ENCODE measurements at places on chromosomes 3 and 15.

DNA sequence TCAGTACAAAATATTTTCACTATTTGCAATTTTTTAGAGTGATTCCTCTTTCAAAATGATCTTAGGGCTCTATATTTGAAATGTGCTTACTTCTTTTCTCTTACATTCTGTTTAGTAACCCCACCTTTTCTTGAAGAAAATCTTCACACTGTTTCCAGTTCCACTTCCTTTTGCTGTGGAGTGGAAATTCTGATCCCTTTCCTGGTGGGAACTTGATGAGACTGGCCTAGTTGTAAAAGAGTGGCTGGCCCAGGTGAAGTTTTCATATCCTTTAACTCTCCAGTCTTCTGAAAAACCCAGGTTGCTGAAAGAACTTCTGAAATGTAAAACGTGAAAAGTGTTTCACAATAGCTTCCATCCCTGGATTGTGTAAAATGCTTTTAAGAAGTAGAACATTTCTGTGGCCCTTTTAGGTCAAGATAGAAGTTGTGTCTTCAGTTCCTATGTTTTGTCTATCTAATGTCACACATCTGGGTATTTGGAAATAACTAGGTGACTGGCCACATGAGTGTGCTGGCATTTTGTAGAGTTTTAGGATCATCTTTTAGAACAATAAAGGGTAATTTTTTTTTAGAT lies 84.8 kb upstream of the LRIG1 start:
- DNase-seq, result no peak

DNA sequence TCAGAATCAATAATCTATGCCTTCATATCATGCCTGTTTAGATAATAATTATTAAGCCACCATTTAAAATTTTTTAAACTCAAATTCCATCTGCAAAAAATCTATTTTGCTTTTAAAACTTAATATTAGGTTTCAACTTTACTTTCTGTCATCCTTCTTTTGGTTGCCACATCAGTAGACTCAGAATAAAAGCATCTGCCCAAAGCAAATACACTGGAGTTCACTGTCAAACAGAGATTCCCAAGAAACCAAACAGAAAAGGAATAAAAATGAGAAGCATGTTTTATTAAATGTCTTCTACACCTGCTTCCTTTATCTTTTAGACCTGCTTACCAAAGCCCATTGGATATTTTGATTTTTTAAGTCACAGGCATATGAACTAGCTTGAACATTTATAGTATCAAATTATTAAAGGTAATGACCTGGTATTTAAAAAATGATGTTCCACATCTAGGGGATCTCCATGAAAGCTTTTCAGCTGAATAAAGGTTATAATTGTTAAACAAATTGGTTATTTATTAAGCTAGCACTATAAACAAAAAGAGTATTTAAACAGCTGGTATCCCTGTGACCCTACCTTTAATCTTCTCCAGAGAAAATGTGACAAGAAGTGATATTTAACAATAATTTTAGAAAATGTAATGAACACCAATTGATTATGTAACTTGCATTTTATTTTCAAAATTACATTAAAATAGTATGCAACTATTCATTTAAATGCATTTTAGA lies 62.5 kb downstream of the ALCAM start:
- no peak for DNase-seq

DNA sequence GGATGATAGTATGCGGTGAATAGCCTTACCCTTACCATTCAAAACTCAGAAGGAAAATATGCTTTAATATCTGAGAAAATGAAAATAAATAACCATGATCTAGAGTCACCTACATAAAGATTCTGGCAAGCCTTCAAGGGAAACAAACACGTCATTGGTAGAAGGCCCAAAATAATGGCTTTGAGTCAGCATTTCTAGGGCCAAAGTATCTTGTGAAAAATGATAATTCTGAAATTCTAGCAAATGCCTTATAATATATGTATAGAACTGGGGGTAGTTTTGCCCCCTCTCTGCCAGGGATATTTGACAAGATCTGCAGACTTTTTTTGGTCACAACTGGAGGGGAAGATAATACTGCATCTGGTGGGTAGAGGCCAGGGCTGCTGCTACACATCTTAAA lies 15.4 kb downstream of the PLSCR1 start:
- no peak for DNase-seq

GRCh38 chr15:95869920-95870319 lies 460.6 kb upstream of the NR2F2 start:
- DNase-seq, result no peak

DNA sequence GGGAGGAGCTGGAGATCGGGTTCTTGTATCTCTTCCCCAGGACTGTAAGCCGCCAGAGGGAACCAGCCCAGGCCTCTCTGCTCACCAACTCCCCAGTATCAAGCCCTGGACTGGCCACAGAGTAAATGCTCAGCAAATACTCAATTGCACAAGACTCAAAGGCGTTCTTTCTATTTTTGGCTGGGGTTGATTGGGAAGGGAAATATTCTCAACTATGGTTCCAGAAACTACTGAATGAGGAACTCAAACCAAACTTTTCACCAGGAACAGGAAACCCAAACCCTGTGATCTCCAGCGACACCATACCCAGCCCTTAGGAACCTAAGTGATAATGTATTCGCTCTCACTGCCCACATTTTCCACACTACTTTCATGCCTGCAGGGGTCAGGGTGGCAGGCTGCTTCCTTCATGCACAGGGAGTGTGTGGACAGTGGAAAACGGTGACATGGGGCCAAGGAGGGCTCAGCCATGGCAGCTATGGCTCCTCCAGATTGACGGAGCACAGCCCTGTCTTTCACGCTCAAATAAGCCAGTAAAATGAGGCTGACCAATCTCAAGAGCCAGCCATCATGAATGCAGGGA lies 124.7 kb upstream of the RAD18 start:
- no peak for DNase-seq

- DNase-seq, result no peak
These were observed 136.9 kb downstream of the PCCB start for GRCh38 chr3:136387031-136387430.

GRCh38 chr3:12773030-12773709 lies 14.1 kb upstream of the TMEM40 start:
- DNase-seq, result no peak

GRCh38 chr3:57043518-57043917 lies 16.9 kb upstream of the SPATA12 start:
- DNase-seq, result no peak

DNA sequence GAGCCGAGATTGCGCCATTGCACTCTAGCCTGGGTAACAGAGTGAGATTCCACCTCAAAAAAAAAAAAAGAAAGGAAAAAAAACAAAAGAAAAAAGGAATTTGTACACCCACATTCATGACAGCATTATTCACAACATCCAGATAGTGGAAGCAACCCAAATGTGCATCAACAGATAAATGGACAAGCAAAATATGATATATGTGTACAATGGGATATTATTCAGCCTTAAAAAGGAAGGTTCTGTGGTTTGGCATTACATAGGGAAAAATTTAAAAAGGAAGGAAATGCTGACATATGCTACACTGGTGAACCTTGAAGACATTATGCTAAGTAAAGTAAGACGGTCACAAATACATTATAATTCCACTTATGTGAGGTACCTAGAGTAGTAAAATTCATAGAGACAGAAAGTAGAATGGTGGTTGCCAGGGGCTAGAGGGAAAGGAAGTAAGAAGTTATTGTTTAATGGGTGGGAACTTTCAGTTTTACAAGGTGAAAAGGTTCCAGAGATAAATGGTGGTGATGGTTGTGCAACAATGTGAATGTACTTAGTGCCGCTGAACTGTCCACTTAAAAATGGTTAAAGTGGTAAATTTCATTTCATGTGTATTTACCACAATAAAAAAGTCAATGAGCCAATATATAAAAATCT lies 118.5 kb downstream of the MYLK start:
- no peak for DNase-seq

GRCh38 chr3:119976214-119976613 lies 118.0 kb downstream of the GSK3B start:
- DNase-seq, result no peak

DNA sequence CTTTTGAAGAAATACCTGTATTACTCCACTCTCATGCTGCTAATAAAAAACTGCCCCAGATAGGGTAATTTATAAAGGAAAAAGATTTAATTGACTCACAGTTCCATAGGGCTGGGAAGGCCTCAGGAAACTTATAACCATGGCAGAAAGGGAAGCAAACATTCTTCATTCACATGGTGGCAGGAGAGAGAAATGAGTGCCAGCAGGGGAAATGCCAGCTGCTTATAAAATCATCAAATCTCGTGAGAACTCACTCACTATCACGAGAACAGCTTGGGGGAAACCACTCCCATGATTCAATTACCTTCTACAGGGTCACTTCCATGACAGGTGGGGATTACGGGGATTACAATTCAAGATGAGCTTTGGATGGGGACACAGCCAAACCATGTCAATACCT lies 18.7 kb downstream of the MFSD1 start:
- no peak for DNase-seq

GRCh38 chr15:80578871-80579270 lies 116.2 kb upstream of the ABHD17C start:
- DNase-seq, result no peak

DNA sequence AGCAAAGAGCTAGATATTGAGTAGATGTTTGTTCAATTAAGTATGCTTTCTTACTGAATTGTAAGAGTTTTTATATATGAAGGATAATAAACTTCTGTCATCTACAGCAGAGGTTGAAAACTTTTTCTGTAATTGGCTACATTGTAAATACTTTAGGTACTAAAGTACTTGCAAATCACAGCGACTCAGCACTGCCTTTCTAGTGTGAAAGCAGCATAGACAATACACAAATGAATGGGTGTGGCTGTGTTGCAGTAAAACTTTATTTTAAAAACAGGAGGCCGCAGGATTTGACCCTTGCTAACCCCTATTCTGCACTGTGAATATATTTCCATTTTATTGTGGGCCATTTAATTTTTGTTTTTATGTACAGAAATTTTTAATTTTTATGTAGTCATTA lies 104.3 kb upstream of the TMC3 start:
- DNase-seq, result no peak

Measured in activated gamma-delta T cell treated with Interleukin-2 at 50 U/mL for 16 hours (primary cell).